A673 (cell line): ENCODE measurements at places on chromosomes 2 and 18. TPM values are rescaled to one million over a fixed set of nuclear protein-coding genes. Genes with fewer than 3 reads are reported as not detected.
A peak's percentile ranks its signal among the peaks of the same experiment; 100 is the strongest.

DNA sequence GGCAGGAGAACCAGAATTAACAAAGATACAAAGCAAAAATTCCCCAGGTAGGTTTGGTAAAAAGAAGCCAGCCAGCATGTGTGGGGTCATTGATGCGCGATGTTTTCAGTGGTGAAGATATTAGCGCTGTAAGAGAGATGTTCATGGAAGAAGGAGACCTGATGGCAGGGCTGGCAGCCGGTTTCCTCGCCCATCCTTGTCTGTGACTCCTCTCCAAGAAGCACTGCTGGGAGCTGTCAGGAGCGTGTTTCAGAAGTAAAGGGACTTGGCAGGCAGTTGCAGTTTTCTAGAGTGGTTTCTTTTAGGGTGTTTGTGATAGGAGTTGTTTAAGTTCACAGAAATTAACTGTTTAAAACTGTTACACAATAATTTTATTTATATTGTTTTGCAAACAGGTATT lies 24.6 kb downstream of the TAF1B start:
- no peak for DNase-seq

DNA sequence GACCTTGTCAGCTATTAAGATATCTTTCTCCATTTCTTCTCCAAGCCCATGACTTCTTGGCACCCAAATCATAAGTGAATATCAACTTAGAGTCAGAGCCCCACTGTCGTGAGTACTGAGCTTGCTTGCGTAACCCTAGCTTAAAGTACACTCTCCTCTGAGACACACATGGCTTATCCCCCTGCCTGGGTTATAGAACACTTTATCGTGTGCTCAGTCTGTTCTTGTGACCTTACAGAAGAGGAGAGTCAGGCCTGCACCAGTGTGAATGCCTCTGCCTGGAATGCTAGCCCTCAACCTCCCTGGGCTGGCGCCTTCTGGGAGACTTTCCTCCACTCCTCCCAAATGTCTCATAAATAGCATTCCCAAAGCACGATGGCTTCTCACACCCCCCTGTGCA lies 79.3 kb downstream of the CEP192 start:
- no peak for DNase-seq

- DNase-seq, result no peak
These were observed 896.7 kb upstream of the ZEB2 start for GRCh38 chr2:145416640-145417039.

DNA sequence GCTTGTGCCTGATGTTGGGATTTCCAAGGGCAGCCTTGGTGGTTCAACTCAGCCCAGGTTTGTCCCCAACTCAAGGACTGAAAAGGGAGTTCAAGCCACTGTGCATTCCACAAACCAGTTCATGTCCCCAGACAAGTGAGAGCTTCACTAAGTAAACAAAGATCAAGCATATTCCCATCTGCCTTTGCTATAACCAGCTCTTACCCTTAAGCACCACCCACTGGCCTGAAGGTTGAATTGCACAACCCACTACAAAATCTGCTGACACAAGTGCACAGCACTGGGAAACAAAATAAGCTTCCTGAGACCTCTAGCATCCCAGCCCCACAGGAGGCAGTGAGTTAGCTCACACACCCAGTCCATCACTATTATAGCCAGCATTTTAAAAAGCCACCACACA lies 516.7 kb downstream of the NR4A2 start:
- DNase-seq, result peak; percentile 36

The CPO gene
- not detected in 2 replicates for total RNA-seq

- no peak for DNase-seq
These were observed 70.7 kb downstream of the RBM43 start for GRCh38 chr2:151191001-151191400.

The LHCGR gene
- not detected in 2 replicates for total RNA-seq

GRCh38 chr2:12177455-12178288 lies 431.2 kb downstream of the LPIN1 start:
- no peak for DNase-seq

The FEV gene
- total RNA-seq, result 8.0 and 12.6 TPM in 2 replicates

- DNase-seq, result no peak
These were observed 65.7 kb downstream of the MEP1B start for GRCh38 chr18:32255570-32255969.

GRCh38 chr2:237824085-237824484 lies 25.5 kb downstream of the RBM44 start:
- DNase-seq, result no peak

DNA sequence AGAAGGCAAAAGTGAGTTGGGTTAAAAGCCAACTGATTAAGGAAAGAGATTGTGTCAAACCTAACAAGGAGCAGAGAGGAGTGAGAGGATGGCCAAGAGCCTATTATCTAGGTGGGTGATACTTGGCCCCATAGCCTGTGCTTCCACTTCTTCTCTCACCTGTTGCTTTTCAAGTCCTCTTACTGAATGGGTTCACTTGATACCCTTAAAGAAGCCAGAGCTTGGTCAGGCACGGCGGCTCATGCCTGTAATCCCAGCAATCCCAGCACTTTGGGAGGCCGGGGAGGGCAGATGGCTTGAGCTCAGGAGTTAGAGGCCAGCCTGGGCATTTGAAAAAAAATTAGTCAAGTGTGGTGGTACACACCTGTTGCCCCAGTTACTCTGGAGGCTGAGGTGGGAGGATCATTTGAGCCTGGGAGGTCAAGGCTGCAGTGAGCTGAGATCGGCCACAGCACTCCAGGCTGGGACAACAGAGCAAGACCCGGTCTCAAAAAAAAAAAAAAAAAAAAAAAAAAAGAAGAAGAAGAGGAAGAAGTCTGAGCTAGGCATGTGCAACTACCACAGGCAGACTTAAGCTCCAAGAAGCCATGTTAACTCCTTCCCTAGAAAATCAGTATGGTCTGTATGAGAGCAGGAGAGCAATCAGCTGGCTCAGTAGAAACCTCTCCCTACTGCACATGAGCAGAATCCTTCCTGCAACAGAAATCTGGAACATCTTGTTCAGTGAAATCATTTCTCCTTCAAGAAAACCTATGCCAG lies 28.4 kb upstream of the ME2 start:
- DNase-seq, result no peak

DNA sequence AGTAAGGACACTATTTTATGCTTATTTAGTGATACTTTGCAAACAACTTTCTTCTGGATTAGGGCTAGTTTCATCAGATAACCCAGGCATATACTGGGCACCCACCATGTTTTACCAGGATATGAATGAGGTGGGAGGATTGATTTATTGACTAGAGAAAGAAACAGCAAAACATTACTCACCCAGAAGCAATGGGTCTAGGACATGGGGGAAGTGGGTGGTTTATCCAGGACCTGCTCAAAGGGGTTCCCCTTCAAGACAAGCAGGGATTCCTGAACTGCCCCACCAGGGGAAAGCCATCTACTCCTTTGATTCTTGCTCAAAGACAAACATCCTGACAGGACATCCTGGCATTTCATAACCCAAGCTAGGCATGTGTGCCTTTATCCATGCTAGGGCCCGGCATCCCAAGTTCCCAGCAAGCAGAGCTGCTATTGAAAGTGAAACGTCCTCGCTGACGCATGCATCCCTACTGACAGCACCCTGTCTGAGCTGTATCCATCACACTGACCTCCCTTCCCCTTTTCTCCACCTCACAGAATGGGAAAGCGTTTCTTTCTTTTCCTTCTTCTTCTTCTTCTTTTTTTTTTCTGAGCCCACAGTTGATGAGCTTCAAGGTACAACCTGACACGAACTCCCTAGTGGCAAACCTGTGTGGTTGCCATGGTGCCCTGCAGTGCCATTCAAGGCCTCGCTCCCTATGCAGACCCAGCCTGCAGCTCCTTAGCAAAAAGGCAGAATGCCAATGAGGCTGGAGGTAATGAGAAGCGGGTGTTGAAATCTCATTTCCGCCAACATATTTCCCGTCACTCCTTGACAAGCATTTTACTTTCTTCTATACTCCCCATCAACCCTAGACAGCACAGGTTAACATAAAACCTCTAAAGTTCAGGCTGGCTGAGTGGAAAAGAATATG lies 70.5 kb downstream of the CLHC1 start:
- no peak for DNase-seq

GRCh38 chr2:160984426-160985077 lies 175.7 kb upstream of the TANK start:
- peak; percentile 73 for DNase-seq

The GCG gene
- total RNA-seq, result not detected in 2 replicates

- DNase-seq, result no peak
These were observed 24.5 kb downstream of the SPATS2L start for GRCh38 chr2:200331061-200331400.

GRCh38 chr18:59697236-59697932 lies at the start of gene CCBE1:
Gene CCBE1 (minus strand): TSS chr18:59697423.
- DNase-seq, result peak; percentile 61
